Gastrocnemius medialis (tissue), 4 donors: ENCODE measurements at places on chromosomes 5 and 9.

DNA sequence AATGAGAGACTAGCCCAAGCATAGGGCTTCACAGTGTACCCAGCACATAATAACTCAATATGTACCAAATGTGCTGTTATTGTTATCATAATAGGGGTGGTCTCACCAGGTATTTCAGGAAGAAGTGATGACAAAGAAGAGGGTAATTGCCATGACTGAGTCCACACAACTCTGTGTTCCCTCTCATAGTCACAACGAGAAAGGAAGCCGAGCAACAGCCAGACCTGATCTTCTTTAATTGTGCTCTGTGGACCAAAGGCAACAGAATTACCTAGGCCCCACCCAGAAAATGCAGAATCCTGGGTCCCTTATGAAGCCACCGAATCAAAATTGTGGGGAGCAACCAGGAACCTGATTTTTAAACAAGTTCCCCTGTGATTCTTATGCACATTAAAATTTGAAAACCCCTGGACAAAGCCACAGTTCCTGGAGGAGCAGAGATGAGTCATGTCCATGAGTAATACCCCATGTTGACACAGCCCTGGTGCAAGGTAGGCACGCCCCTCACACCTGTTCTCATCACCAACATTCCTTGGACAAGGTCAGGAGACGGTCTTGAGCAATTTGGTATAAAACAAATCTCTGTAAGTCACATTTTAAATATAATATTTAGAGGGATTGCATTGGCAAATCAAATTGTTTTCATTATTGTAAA is 5.2 kb downstream of the FGF1 start:
- no peak for DNase-seq

GRCh38 chr5:142316051-142316450 is 8.8 kb downstream of the SPRY4 start:
- no peak for DNase-seq

- no peak for DNase-seq
Measured at GRCh38 chr9:108836319-108836718, 19.5 kb downstream of the ACTL7B start.

GRCh38 chr5:153153086-153153485 is 337.4 kb upstream of the GRIA1 start:
- DNase-seq: no peak

DNA sequence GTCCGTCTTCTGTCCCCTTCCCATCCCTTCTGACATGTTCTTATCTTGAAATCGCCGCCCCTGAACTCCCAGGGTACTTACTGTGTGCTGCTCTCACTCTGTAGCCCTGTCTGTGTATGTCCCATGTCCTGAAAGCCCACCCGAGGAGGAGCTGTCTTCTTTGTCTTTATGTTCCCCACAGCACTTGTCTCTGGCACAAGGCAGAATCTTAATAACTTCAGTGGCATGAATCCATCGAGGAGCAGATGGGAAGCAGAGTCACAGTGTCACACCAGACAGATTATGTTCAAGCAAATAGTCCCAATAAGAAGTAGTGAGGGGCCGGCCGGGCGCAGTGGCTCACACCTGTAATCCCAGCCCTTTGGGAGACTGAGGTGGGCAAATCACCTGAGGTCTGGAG is 29.7 kb upstream of the LTC4S start:
- DNase-seq: no peak

GRCh38 chr9:95434116-95435073 is 82.4 kb downstream of the PTCH1 start:
- DNase-seq: no peak

DNA sequence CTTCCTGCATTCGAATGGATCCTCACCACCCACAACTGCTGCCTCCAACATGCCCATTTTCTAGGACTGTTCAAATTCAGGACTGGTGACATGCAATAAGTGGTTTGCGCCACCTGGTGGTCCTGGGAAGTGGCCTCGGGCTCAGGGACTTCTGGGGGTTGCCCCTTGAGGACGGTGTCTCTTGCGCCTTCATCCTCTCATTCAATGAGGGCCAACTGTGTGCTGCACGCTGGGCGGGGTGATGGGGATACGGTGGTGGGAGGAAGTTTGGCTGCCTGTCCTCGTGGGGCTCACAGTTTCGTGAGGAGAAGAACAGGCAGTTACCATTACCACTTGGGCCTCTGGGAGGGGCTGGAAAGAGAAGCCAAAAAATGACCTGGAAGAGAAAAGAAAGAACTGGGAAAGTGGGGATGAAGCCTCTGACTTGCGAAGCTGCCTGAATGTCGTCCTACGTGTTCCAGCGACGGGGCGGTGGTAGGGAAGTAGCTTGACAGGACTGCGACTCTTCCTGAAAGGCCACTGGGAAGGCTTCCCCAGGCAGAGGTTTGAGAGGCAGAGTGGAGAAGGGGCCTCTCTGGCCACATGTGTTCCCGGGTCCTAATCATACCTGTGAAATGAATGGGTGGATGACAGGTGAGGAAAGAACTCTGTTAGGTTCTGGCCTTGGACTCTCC is 49.0 kb downstream of the PSD2 start:
- DNase-seq: peak; percentile 68
